Activated CD4-positive, alpha-beta memory T cell treated with anti-CD3 and anti-CD28 coated beads, Interleukin-2, amount 10 ng/mL, durations not matched to agents 7 days and 5 days (primary cell): ENCODE measurements at places on chromosomes 7 and 10. TPM values are rescaled to one million over a fixed set of nuclear protein-coding genes. Genes with fewer than 3 reads are reported as not detected.

- no peak overlapping the region for H3K27ac ChIP-seq
- H3K36me3 ChIP-seq, result peaks cover 44% of the 10 kb centered on the region
- H3K4me1 ChIP-seq, result no peaks in the 10 kb centered on the region
- no peak overlapping the region for H3K4me3 ChIP-seq
Measured at GRCh38 chr7:131341690-131342089, 14.0 kb downstream of the MKLN1 start.

DNA sequence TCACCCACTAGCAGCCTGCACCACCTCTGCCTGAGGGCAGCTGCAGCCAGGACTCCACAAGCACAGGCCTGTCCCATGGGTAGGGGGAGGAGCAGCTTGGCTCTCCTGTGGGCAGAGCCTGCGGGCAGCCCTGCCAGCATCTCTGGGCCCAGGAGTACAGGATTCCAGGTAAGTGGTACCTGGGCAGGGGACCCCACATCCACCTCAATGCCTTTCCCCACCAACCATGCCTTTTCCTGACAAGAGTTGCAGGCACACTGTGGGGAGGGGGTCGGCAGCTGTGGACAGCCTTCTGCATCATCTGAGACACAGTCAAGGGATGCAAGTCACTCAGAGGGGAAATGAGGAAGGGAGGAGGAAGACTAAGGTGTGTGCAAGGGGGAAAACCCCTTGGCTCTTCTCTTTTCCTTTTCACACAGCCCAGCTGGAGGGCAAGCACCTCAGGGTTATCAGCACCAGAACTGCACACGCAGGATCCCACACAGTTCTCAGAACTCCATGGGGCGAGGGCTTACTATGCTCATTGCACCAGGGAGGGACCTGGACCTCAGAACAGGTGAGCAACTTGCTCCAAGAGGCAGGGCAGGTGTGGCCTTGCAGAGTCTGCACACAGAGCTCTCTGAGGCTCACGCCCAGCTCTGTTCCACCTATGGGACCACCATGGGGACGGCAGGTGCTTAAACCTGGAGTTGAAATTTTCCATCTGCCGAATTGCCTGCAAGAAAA, 16.5 kb upstream of the ANTXRL start:
- no peak overlapping the region for H3K27ac ChIP-seq
- H3K4me3 ChIP-seq, result no peak overlapping the region
- no peaks in the 10 kb centered on the region for H3K27me3 ChIP-seq
- H3K36me3 ChIP-seq, result no peaks in the 10 kb centered on the region
- H3K4me1 ChIP-seq, result peaks cover 37% of the 10 kb centered on the region

- H3K4me3 ChIP-seq, result peak overlapping the region; percentile 84
- DNase-seq, result peak; percentile 87
- H3K27ac ChIP-seq, result peak overlapping the region; percentile 97
- peaks cover 79% of the 10 kb centered on the region for H3K36me3 ChIP-seq
Measured at GRCh38 chr7:130912862-130913638, 179.0 kb upstream of the KLF14 start.

GRCh38 chr10:122142641-122143237, 128.4 kb upstream of the BTBD16 start:
- no peaks in the 10 kb centered on the region for H3K4me1 ChIP-seq
- peak; percentile 35 for DNase-seq
- no peaks in the 10 kb centered on the region for H3K27me3 ChIP-seq

SFRP5 gene
- not detected for total RNA-seq

- DNase-seq, result no peak
- no peaks in the 10 kb centered on the region for H3K36me3 ChIP-seq
- no peak overlapping the region for H3K4me3 ChIP-seq
- peaks cover 11% of the 10 kb centered on the region for H3K27me3 ChIP-seq
- H3K4me1 ChIP-seq, result no peaks in the 10 kb centered on the region
Measured at GRCh38 chr7:44497155-44498027, 6.9 kb upstream of the NUDCD3 start.

GRCh38 chr7:74324531-74325209, 35.5 kb downstream of the CLIP2 start:
- H3K27ac ChIP-seq, result no peak overlapping the region
- H3K27me3 ChIP-seq, result no peaks in the 10 kb centered on the region
- DNase-seq, result no peak
- H3K4me1 ChIP-seq, result peaks cover 5% of the 10 kb centered on the region
- no peaks in the 10 kb centered on the region for H3K36me3 ChIP-seq

DNA sequence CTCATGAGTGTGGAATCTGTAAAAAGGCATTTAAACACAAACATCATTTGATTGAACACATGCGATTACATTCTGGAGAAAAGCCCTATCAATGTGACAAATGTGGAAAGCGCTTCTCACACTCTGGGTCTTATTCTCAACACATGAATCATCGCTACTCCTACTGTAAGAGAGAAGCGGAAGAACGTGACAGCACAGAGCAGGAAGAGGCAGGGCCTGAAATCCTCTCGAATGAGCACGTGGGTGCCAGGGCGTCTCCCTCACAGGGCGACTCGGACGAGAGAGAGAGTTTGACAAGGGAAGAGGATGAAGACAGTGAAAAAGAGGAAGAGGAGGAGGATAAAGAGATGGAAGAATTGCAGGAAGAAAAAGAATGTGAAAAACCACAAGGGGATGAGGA, 207.7 kb downstream of the ZEB1 start:
- H3K27me3 ChIP-seq, result no peaks in the 10 kb centered on the region
- no peak for DNase-seq
- no peak overlapping the region for H3K4me3 ChIP-seq
- H3K27ac ChIP-seq, result no peak overlapping the region
- peaks cover 47% of the 10 kb centered on the region for H3K36me3 ChIP-seq

- H3K27me3 ChIP-seq, result peaks cover 61% of the 10 kb centered on the region
- peaks cover 11% of the 10 kb centered on the region for H3K4me1 ChIP-seq
Measured at GRCh38 chr10:133327651-133328357, 8.9 kb downstream of the CALY start.

OPALIN gene
- not detected for total RNA-seq

DRGX gene
- not detected for total RNA-seq

DNA sequence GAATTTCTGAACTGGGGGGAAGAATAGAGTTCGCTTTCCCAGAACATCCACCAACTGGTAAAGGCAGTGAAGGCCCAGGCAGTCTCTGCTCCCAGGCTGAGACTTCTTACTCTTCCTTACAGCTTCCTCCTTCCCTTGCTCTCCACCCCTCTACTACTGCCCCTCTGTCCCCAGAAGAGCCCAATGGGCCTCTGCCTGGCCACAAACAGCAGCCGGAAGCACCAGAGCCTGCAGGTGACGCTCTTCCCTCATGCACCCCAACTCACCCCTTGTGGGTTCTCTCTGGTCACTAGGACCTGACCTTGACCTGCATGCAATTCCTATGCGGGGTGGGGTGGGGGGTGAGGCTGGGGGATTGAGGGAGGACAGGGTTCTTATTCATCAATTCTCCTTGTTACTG, 16.5 kb downstream of the FAM131B start:
- DNase-seq, result no peak
- H3K27ac ChIP-seq, result no peak overlapping the region
- H3K27me3 ChIP-seq, result peaks cover 33% of the 10 kb centered on the region
- no peaks in the 10 kb centered on the region for H3K36me3 ChIP-seq

DNA sequence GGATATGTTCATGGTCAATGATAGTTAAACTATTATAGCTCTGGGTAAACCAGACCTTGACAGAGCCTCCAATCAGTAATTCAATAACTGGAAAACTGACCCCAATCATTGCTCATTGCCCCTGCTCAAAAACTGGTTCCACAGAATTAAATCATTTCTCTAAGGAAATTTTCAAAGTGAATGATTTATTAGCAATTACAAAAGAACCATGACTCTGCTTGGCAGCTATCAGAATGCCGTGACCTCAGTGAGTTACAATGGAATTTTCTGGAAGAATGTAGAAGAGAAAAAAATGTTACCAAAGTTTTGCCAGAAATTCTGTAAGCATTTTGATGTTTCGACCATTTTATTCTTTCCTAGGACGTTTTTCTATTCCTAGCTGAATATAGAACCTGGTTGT, 106.8 kb upstream of the APBB1IP start:
- H3K4me3 ChIP-seq, result no peak overlapping the region
- peaks cover 4% of the 10 kb centered on the region for H3K36me3 ChIP-seq
- no peak overlapping the region for H3K27ac ChIP-seq
- H3K4me1 ChIP-seq, result peaks cover 10% of the 10 kb centered on the region
- H3K27me3 ChIP-seq, result peaks cover 15% of the 10 kb centered on the region

ABCC2 gene
- total RNA-seq, result 0.95 TPM

FAM237B gene
- total RNA-seq, result not detected

GRCh38 chr7:30702200-30702599, 19.9 kb upstream of the CRHR2 start:
- H3K27ac ChIP-seq, result no peak overlapping the region
- peak; percentile 48 for DNase-seq
- peaks cover 14% of the 10 kb centered on the region for H3K4me1 ChIP-seq
- H3K4me3 ChIP-seq, result no peak overlapping the region
- peaks cover 3% of the 10 kb centered on the region for H3K27me3 ChIP-seq

GRCh38 chr7:36115448-36116321, 37.4 kb upstream of the EEPD1 start:
- peak; percentile 80 for DNase-seq
- H3K27me3 ChIP-seq, result peaks cover 30% of the 10 kb centered on the region

GRCh38 chr10:132539431-132539839, 1.8 kb downstream of the INPP5A start:
- DNase-seq, result peak; percentile 37
- H3K27ac ChIP-seq, result peak overlapping the region; percentile 81
- peaks cover 14% of the 10 kb centered on the region for H3K27me3 ChIP-seq

DNA sequence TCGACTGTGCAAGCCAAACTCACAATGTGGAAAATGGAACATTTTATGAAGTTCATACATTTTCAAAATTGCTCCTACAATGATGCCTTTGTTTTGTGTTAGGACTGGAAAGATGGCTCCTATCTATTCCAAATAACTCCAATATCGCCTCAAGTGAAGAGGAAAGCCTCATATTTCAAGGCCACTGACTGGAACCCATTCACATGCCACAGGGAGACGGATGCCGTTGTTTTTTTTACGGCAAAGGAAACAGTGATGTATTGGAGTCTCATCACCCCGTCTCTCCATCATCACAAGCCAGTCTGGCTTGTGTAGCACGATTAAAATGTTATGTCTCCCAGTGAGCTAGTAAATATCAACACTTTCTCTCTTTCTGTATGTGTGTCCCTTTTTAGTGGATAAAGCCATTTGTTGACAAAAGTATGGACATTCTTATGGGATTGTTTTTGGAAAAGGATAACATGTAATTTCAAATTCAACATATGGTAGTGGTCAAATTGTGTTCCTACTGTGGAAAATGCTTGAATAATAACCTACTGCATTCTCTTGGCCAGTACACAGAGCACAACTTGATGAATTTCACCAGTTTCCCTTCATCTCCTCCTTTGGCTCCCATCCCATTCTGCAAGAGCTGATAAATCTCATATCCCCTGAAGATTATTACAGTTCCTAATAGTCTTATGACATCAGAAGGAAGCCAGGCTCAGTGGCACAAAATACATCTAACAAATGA, 109.5 kb upstream of the PITRM1 start:
- no peak overlapping the region for H3K27ac ChIP-seq
- peaks cover 20% of the 10 kb centered on the region for H3K27me3 ChIP-seq
- no peaks in the 10 kb centered on the region for H3K36me3 ChIP-seq
- no peaks in the 10 kb centered on the region for H3K4me1 ChIP-seq
- H3K4me3 ChIP-seq, result no peak overlapping the region

- peak overlapping the region; percentile 67 for H3K4me3 ChIP-seq
- H3K4me1 ChIP-seq, result peaks cover 16% of the 10 kb centered on the region
- H3K27me3 ChIP-seq, result peaks cover 35% of the 10 kb centered on the region
- DNase-seq, result no peak
Measured at GRCh38 chr10:128151031-128151430, 24.8 kb upstream of the MKI67 start.

DNA sequence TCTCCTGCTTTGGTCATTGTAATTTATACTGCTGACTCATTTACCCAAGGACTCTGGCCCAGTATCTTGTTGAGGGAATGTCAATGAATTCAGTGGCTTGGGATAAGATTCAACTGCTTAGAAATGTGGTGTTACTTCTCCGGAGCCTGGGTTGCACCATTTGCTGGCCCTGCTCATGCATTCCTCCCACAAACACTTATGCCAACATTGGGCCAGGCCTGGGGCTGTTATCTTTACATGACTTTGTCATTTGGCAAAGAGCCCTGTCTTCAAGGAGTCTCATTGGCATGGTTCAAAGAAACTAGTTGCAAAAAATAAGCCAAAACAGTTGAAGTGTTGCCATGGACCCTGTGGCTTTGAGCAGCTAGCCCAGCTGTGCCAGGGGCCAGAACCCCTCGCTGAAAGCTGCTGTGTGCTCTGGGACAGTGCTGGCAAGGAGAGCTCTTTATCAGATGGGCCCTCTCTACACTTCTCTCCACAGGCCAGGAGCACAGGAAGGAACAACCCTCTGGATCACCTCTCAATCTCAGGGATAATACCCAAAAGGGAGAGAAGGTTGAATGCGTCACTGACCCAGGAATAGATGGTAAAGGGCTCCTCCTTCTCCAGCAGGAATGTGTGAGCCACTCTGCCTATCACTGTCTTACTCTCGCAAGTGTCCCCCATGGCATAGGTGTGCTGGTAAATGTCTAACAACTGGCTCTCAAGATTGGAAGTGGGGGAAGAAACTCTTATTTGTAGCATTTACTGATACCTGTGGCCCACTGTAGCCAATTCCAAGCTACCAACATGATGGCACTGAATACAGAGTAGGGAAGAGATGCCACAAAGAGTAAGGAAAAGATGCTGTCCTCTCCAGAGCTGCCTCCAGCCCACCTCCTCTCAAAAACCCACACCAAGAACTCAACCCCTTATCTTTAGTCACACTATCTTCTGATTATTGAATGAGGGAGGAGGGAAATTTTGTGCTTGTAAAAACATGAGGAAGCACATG, 23.5 kb upstream of the PDE1C start:
- H3K27me3 ChIP-seq, result no peaks in the 10 kb centered on the region
- H3K4me1 ChIP-seq, result no peaks in the 10 kb centered on the region
- no peaks in the 10 kb centered on the region for H3K36me3 ChIP-seq
- DNase-seq, result no peak

GRCh38 chr7:867001-867405, 9.4 kb upstream of the GET4 start:
- no peaks in the 10 kb centered on the region for H3K27me3 ChIP-seq
- no peaks in the 10 kb centered on the region for H3K4me1 ChIP-seq
- no peak overlapping the region for H3K27ac ChIP-seq
- no peak overlapping the region for H3K4me3 ChIP-seq
- peaks cover 40% of the 10 kb centered on the region for H3K36me3 ChIP-seq

DNA sequence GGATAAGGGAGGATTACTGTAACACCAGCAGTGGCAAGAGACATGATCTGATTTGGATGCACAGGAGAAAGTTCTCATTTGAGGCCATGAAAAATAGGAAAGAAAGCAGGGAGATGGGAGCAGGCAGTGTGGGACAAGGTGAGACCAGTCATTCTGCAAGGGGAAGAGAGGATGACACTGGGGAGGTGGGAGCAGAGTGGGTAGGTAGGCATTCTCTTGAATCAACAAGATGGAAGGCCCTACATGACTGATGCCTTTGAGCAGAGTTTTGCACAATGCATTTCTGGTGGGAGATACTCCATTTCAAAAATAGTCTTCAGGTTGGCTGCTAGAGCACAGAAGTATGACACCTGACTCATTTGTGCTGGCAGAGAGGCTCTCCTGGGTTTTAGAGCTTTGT, 10.5 kb downstream of the RPS24 start:
- H3K27me3 ChIP-seq, result no peaks in the 10 kb centered on the region
- peak overlapping the region; percentile 16 for H3K27ac ChIP-seq
- DNase-seq, result no peak
- peaks cover 53% of the 10 kb centered on the region for H3K4me1 ChIP-seq
- H3K36me3 ChIP-seq, result peaks cover 39% of the 10 kb centered on the region
- no peak overlapping the region for H3K4me3 ChIP-seq
